ENCODE measurements at places on chromosomes 3 and 15.

GRCh38 chr3:141076036-141076773, 25.1 kb downstream of the SPSB4 start:
- DNase-seq = no peak

DNA sequence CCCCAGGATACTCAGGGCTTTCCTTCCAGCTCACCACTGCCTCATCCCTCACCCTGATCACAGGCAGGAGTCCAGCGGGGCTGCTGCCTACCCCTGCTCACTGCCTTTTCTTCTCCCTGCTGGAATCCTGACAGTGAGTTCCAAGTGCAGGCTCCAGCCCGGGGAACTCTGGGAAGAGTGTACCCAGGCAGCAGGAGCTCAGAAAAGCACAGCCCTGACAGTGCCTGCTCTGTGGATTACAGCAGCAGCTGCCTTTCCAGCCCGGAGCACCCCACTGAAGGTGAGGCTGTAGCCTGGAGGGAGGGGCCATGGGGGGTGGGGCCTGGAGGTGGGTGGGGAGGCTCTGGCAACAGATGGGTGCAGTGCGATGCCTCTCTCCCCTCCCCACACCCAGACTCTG, 6.1 kb upstream of the JMJD7 start:
- no peak for DNase-seq

DNA sequence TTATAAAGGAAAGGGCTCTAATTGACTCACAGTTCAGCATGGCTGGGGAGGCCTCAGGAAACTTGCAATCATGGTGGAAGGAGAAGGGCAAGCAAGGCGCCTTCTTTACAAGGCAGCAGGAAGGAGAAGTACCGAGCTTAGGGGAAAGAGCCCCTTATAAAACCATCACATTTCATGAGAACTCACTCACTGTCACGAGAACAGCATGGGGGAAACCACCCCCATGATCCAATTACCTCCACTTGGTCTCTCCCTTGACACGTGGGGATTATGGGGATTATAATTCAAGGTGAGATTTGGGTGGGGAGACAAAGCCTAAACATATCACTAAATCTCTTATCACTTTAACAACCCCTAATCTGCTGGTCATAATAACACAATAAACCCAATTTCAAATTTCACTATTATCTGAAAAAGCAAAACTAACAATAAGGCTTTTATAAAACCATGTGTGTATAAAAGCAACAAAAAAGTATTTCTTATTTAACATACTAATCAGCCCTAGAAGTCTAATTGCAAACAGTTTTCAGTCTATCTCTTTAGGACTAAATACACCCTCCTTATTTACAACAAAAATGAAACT, 43.2 kb downstream of the SCAPER start:
- DNase-seq = no peak

GRCh38 chr15:89967881-89968280, 33.2 kb upstream of the ZNF710 start:
- DNase-seq = no peak

GRCh38 chr15:36632226-36632625, 52.8 kb downstream of the CDIN1 start:
- DNase-seq = no peak

DNA sequence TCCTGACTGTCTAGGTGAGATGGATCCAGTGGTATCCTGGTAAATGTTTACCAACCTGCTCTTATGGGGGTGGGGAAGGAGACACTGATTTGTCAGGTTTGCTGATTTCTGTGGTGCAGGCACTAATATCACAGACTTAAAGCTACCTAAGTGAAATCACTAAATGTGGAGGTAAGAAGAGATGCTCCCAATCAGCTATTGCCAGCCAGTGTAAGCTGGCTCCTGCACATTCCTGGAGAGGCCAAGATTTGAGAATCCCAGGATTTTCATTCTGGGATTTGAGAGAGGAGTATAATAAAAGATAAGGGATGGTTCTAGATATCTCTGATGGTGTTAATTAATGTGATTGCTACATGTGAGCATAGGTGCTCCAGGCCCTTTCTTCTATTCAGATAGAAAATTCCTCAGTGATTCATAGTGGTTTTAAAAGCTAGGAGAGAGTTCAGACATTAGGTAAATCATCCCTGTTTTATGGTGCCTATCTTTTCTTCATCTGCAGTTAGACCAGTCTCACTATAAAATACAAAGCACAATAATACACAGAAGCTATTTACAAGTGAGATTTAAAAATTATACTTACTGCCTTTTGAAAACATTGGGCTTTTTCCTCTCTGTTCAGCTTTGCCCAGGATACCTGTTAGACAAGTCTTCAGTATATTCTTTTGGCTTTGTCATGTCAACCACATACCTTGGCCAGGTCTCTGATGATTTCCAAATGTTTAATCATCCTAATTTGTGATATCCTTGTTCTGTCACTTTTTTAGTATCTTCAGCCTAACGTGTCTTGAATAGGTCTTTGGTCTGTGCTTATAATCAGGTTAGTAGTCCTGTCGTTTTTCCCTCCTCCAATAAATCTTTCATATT, 90.9 kb downstream of the MBNL1 start:
- DNase-seq = no peak

DNA sequence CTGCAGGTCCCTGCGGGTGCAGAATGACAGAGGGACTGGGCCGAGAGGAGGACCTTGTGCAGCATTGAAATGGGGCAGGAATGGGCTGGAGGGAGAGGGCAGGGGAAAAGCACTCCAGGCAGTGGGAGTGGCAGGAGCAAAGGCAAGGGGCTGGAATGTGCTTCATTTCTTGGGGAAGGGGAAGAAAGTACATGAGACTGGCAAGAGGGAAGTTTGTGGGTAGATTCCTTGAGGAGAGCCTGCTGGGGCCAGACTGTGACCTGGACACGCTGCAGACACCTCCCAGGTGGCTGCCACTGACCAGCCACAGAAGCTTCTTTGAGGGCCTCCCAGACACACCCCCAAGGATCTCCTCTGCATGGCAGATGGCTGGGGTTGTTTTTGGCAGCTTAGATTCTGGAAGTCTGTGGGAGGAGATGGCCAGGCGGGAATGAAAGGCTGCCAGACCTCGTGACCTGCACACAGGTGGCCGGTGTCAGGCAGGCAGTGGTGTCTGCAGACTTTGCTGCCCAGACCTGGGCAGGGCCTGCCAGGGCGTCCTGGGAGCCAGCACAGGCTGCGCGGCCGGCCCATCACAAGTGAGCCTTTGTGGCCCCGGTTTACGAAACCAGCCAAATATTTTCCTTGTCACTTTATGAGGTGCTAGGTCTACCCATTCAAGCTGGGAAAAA, 53.1 kb downstream of the SPSB4 start:
- DNase-seq = no peak

- no peak for DNase-seq
Observed at GRCh38 chr3:165852191-165852590, 15.0 kb upstream of the BCHE start.

- no peak for DNase-seq
Observed at GRCh38 chr3:182486463-182486862, 306.8 kb upstream of the ATP11B start.

DNA sequence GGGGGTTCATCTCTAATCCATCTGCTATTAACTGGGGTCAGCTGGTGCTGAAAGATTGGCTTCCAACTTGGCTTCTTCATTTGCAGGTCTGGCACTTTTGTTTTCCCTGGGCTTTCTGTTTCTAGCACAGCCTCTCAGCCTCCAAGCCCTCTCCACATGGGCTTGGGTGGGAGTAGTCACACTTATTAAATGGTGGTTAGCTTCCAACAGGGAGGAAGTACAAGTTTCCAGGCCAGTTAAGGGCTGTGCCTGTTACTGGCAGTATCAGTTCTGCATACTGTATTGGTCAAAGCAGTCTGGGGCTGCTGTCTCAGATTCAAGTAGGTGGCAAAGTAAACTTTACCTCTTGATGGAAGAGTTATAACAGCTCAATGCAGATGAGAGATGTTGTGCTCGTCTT, 627.1 kb upstream of the CCDC54 start:
- DNase-seq = no peak

DNA sequence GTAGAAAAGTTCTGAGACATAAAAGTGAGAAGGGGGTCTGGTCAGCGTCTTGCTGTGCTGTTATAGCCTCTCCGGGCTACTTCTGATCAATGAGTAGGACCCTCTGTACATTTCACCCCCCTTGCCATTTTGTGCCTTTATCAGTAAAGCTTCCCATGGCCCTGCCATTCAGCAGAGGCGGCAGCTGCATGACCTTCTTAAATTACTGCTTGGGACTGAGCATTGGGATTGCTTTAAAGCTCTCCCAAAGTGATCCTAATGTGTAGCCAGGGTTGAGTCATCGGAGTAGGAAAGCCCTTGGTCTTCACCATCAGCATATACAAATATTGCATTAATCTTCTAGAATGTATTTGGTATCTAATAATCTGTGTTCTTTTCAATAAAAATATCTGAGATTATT, 70.2 kb downstream of the FMN1 start:
- no peak for DNase-seq

DNA sequence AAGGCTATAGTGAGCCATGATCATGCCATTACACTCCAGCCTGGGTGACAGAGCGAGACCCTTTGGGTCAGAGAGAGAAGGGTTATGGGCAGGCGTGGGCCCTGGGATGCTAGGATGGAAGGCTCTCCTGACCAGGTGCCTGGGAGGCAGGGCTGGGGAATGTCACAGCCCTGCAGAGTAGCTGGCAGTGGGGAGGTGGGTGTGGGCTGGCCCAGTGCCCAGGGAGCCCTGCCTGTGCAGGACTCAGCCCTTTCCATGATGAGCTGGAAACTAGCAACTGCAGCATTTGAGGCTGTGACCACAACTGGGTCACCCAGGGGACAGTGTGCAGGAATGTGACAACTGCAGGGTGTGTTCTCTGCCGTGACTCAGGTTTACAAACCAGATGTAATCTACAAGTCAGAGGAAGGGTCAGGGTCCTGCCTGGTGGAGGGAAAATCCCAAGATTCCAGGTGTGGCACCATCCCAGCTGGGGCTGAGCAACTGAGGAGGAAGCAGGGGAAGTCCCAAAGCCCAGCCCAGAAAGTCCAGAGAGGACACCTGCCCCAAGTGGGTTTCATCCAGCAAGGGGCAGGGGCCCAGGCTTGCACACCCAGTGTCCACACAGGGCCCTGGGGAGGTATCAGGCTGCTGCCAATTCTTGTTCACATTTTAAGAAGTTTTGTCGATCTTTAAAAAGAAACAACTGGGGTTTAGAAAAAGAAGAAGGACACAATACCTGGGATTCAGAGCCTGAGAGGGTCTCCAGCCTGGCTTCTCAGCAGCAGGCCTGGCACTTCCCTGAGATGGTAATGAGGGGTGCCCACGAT, 45.5 kb downstream of the SLC28A1 start:
- no peak for DNase-seq

DNA sequence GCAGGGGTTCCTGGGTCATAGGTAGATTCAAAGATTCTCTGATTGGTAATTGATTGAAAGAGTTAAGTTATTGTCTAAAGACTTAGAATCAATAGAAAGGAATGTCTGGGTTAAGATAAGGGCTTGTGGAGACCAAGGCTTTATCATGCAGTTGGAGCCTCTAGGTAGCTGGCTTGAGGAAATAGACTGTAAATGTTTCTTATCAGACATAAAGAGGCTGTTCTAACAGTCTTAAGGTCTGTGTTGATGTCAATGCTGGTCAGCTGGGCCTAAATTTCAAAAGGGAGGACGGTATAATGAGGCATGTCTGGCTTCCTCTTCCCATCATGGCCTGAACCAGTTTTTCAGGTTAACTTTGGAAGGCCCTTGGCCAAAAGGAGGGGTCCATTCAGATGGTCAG, 48.9 kb downstream of the GASK1A start:
- DNase-seq = no peak

- no peak for DNase-seq
Observed at GRCh38 chr15:57398336-57398735, 22.0 kb downstream of the CGNL1 start.

DNA sequence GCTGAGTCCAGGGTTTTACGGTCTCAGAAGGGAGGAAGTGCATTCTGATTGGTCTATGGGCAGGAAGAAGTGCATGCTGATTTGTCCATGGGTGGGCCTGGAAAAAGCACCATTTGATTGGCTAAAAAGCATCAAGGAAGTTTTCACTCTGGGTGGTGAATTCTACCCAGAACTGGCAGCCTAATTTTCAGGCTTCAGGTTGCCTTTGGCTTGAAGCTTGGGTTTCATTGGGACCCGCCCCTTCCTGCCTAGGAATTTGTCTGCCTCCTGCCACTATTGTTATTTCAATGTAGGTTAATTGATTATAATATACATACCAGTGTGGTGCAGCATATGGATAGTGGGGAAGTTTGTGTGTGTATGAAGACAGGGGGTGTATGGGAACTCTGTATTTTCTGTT, 1355.9 kb downstream of the SI start:
- DNase-seq = no peak

DNA sequence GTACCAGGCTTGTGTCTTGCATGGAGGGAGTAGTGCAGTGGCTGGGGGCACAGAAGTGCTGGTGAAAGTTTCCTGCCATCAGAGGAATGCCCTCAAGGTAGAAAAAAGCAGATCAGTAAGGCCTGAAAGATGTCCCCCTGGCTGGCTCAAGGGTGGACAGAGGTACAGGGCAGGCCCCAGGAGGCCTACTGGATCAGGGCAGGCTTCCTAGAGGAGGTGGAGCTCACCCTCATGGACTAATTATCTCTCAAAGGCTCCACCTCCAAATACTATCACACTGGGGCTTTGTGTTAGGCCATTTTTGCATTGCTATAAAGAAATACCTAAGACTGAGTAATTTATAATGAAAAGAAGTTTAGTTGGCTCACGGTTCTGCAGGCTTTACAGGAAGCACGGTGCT, 7.8 kb downstream of the SPSB4 start:
- DNase-seq = no peak

DNA sequence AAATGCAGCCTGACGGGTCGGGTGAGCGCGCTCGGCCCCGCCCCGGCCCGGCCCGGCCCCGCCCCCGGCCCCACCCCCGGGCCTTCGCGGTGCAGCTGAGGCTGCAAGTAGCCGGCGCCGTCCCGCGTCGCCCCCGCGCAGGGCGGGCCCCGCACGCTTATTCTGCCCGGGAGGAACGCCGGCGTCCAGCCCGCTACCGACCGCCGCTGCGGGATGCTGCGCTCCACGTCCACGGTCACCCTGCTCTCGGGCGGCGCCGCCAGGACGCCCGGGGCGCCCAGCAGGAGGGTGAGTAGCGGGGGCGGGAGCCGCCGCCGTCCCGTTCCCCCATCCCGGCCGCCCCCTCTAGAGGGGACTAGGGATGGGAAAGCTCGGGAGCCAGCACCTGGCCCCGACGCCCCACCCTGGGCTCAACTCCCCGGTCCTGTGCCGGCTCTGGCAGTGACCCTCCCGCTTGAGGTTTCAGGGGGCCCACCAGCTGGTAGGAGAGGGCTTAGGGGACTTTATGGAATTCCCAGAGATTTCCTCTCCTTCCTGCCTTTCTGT, at the start of gene MYZAP:
Gene MYZAP, plus strand, starts transcription at position 83 of the 546 bp plus-strand sequence. Its CDS starts 131 bp downstream, at position 214.
- peak; percentile 9 for DNase-seq
